ENCODE measurements at places on chromosomes 5 and 9.

GRCh38 chr9:78788101-78788500 is 491.2 kb downstream of the PSAT1 start:
- no peak for DNase-seq

DNA sequence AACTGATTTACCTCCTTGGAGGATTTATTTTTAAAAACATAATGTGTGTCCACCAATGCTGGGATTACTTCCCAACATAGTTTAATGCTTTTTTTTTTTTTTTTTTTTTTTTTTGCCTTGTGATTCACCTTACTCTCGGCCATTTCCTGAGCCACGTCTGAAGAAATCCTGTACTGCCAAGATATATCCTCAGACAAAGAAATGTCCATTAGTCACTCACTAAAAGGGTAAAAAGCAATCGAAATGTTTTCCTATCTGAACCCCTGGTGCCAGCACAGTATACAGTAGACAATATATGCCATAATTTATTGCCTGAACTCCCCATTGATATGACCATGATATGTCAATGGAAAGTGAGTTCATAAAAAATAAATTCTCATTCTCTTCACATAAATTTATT is 344.1 kb downstream of the BNC2 start:
- no peak for DNase-seq

DNA sequence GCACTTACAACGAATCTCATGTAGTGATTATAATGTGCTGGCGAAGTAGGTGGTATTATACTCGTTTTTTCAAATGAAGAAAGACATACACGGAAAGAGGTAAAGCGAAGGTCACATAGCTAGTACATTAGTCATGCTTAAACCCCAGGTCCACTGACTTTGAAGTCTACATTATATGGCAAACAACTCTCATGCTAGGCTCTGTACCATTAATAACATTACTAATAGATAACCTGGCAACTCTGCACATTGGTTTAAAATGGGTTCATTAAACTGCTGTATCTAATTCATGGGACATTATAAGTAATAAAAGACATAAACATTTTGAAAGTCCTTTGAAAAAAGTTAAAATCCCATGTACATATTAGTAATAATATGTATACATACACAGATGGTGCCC is 21.2 kb downstream of the FYB1 start:
- no peak for DNase-seq

GRCh38 chr5:16952968-16953671 is 17.0 kb upstream of the MYO10 start:
- no peak for DNase-seq

DNA sequence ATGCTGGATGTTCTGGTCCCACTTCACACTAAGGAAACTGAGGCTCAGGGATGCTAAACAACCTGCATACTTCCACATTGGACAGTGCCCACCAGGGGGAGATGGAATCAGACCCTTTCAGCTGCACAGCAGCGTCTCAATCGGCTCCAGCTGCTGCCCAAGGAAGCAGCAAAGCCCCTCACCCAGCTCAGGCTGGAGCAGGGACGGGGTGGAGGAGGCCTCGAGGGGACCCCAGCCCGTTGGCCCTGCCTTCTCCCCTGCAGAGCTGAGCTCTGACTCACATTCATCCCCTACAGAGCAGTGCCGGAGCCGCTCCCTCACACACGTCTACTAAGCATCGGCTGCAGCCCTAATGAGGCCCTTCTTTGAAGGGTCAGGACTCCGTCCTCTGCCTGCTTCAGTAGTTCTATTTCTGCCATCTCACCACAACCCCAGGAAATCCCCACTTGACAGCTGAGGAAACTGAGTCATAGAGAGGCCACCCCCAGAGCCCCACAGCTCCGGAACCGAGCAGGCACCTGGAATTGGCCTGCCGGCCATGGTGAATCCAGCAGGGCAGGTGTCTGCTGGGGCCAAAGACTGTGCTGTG is 21.5 kb upstream of the SUSD3 start:
- no peak for DNase-seq

- no peak for DNase-seq
Measured at GRCh38 chr9:394347-395052, 179.8 kb downstream of the DOCK8 start.

GRCh38 chr5:72163349-72163983 is 56.2 kb downstream of the MAP1B start:
- no peak for DNase-seq

GRCh38 chr5:117829646-117830045 is 1158.7 kb downstream of the DTWD2 start:
- no peak for DNase-seq

- DNase-seq = no peak
Measured at GRCh38 chr9:18349530-18349929, 124.4 kb upstream of the ADAMTSL1 start.

DNA sequence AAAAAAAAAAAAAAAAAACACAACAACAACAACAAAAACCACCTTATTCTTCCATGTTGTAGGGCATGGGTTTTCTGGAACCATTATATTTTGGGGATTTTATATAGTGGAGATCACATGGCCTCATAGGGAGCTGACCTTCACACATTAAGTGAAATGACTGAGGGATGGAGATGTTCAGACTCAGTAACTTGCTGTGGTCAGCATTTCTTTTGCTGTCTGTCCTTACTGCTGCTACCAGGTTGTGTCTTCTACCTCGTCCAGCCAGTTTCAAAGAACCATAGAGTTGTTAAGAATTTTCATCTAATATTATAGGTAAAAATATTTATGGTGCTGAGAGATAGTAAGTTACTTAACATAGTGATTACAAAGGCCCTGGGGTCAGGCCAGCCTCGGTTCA is 107.6 kb downstream of the PDE8B start:
- DNase-seq = no peak

DNA sequence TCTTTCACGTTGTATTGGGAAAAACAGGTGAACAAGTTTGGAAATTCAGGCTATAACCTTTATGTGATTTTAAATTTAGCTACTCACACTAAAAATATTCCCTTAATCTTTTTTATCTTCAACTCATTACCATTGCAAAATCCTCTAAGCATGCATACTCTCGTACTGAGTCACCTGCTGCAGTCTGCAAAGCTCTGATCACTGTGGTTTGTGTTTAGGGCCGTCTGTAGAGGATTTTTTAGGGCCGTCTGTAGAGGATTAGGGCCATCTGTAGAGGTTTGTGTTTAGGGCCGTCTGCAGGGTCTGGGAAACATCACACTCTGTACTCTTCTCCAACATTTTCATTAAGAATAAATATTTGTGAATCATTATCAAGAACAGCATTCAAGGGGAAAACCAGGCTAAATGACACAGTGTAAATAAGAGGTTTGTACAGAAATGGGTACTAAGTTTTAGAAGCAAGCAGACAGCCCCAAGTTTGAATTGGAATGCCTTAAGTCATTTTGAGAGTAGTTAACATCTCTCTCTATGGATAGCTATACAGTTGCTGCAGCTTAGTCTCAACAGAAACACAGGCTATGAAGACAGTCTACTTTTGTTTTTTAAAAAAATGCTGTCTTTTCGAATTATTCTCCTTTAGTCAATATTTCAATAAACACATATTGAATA is 155.0 kb upstream of the TSLP start:
- no peak for DNase-seq

DNA sequence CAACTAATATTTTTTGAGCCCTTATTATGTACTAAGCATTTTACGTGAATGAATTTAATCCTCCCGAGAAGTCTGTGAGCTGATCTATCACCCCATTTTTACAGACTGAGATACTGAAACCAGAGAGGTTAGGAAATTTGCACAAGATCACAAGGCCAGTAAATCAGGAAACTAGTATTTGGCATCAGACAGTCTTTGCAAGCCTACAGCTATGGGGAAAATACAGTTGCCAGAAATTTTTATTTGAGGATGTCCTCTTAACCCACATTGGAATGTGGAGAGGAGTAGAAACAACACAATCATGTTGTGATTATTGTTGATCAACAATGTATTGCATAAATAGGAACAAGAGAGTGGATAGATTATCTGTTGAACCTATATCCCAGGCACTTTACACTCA is 2.3 kb upstream of the SLC46A2 start:
- DNase-seq = no peak

All from stimulated activated CD4-positive, alpha-beta T cell treated with anti-CD3 and anti-CD28 coated beads, Interleukin-12 subunit alpha, Interleukin-12 subunit beta, amount 100 ng/mL, for 4 hours (primary cell).